ENCODE measurements at places on chromosomes 16 and 17.

GRCh38 chr16:48556913-48557351, 53.0 kb downstream of the N4BP1 start:
- DNase-seq = no peak

GRCh38 chr16:24988593-24989338, 26.4 kb downstream of the ARHGAP17 start:
- no peak for DNase-seq

DNA sequence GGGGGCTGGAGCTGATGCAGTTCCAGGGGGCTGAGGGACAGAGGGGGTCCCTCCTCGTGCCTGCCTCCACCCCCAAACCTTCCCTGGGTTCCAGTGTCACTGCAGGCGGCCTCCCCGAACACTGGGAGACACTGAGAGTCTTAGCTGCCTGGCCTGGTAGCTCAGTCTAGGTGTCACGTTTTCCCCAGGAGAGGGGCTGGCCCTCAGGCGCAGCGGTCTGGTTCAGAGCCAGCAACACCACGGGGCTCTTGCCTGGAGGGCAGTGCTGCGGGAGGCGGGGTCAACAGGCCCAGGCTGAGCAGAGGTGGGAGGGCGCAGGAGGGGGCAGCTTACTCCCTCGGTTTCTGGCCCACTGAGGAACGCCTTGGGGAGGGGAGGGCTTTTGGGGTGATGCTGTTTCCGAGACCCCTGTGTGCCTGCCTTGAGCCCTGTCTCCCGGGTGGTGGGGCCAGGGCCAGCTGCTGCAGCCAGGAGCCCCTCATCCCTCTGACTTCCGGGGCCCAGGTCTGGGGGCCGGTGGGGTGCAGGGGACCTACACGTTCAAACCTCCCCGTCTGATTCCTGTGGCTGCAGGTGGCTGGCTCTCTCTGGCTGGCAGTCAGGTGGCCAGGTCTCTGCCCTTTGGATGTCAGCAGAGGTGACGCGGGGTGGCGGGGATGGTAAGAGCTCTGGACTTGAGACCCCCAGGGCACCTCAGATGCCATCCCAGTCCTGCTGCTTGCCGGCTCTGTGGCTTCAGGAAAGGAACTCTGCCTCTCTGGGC, 89.3 kb upstream of the GSE1 start:
- DNase-seq = no peak

DNA sequence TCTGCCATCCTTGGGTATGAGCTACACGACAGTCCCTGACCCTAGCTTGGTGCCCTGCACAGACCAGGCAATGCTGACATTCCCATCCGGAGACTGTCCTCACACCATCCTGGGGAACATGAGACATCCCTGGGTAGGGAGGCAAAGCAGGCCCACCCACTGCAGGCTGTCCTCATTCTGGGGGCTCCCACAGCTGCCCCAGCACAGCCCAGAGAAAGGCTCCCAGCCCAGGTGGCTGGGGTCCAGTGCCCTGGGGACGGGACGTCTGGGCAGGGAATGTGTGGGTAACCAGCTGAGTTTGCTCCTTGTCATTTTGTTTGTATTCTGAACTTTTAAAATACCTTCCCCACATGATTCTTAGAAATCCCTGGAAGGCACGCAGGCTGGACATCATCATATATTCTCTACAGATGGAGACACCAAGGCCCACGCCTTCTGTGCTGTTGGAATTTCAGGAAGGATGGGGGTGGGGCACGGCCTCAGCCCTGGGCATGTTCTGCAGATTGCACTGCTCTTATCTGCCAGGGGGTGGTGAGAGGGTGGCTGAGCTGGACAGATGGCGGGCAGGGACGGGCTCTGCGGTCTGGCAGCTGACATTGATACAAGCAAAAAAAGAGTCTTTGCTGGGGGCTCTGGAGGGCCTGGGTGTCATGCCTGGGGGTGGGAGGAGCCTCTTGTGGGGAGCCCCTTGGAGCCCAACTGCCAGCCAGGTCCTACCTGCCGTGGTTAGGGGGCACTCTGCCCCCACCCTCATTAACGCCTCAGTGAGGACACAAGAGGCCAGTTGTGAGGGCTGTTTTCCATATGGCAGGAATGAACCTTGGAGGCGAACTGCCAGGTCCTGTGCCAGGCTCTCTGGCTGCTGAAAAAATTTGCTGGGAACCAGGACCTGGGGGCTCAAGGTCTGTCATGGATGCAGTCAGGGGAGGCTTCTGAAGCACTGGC, 28.4 kb downstream of the LRRC75A start:
- no peak for DNase-seq

DNA sequence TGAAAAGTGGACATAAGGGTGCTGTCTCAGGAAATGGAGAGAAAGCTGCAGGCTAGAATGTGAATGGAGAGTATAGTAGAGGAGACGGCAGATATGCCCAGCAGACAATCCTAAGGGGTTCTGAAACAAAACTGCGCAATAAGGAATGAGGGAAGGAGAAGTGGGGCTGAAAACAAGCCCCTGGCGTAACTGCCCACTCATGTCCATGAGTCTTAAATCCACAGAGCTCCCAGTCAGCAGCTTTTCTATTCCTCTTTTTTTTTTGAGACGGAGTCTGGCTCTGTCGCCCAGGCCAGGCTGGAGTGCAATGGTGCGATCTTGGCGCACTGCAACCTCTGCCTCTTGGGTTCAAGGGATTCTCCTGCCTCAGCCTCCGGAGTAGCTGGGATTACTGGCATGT, 5.9 kb downstream of the STRADA start:
- no peak for DNase-seq

- peak; percentile 52 for DNase-seq
Observed at GRCh38 chr16:68387301-68387700, 61.0 kb downstream of the SMPD3 start.

DNA sequence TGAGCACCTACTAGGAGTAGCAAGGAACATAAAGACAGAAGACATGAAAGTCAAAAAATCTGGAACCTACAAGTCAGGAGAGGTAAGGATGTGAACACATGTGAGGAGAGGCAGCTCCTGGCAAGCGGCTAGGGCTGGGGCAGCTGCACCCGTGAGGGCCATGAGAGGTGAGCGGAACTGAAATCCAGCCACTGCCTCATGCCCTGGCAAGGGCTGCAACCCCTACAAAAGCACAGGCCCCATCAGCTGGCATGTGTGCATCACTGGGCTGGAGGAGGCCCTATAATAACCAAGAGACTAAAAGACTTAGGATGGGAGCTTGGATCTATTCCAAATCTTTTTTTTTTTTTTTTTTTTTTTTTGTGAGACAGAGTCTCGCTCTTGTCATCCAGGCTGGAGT, 40.3 kb upstream of the ERN1 start:
- no peak for DNase-seq

DNA sequence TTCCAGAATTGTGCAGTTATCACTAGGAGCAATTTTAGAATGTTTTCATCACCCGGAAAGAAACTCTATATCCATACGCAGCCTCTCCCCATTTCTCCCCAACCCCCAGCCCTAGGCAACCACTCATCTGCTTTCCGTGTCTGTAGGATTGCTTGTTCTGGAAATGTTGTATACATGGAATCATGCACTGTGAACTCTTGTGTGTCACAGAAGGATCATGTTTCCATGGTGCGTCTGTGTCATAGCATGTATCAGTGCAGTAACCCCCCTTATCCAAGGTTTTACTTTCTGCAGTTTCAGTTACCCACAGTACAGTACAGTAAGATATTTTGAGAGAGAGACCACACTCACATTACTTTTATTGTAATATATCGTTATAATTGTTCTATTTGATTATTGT, 299.4 kb downstream of the CPPED1 start:
- no peak for DNase-seq

DNA sequence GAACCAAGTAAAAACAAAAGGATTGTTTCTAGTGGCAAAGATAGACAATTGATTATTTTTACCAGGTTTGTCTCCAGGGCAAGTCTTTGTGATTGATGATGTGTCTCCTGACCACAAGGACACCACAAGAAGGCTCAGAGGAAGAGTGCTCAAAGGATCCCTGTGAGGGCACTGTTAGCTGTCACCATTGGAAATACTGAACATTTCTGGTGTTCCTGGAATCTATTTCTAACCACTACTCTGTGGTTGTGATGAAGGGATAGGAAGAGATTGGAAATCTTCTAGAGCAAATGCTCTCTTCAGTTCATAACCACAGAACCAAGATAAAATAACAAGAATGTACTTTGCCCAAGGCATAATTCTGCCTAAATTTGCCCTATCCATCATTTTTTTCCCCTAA, 15.3 kb downstream of the RNF43 start:
- no peak for DNase-seq

DNA sequence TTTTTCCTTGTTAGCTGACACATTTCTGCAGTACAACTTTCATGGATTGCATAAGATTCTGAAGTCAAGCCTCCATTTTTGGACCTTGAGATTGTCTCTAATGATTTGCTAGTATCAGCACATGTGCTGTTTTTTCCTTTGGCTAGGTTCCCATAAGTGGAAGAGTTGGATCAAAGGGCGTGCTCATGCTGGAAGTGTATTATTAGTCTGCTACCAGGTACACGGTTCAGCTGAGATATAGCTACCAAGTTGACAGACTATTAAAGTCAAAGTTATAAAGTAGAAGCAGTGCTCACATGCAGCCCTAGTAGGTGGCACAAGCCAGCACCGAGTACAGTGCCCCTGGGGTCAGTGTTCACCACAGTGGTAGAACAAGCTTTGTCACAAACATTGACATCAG, 3.2 kb downstream of the FAHD1 start:
- no peak for DNase-seq

DNA sequence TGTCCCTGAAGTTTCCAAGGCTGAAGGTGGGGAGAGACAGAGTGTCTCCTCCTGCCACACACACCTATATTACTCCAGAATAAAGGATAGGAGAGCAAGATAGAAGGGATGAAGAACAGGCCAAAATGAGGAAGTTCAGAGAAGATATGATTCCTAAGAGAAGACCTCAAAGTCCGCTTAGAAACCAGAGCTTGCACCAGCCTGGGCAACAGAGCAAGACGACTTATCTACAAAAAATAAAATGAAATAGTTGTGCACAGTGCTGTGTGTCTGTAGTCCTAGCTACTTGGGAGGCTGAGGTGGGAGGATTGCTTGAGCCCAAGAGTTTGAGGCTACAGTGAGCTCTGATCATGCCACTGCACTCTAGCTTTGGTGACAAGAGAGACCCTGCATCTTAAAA, 128.2 kb downstream of the HS3ST3B1 start:
- no peak for DNase-seq

GRCh38 chr16:82641336-82641984, 14.7 kb downstream of the CDH13 start:
- no peak for DNase-seq

- DNase-seq = peak; percentile 76
Observed at GRCh38 chr16:57899771-57900661, 70.9 kb downstream of the CNGB1 start.

- DNase-seq = no peak
Observed at GRCh38 chr16:29824589-29825144, 4.4 kb downstream of the MVP start.

- peak; percentile 37 for DNase-seq
Observed at GRCh38 chr16:24980077-24980793, 34.9 kb downstream of the ARHGAP17 start.

GRCh38 chr16:78647019-78647418, 547.6 kb downstream of the WWOX start:
- no peak for DNase-seq

GRCh38 chr16:27724482-27725235, 174.7 kb downstream of the KATNIP start:
- DNase-seq = no peak

DNA sequence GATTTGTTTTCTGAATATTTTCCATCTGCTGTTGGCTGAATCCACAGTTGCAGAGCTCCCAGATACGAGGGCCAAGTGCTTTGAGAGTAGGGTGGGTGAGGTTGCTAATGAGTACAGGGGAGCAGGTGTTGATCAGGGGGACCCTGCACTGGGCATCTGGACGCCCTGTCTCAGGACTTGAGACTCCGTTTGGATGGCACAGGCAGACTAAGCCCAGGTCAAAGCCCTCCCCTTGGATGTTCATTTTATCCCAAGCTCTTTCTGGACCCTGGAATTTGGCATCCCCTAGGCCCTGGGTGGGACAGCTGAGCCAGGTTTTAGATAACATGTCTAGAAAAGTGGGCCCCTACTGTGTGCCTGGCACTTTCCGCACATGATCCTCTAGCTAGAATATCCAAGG, 12.1 kb downstream of the USP6 start:
- DNase-seq = no peak

All from posterior cingulate gyrus (tissue), 11 donors.